ENCODE measurements at places on chromosomes 5 and 9.
A peak's percentile ranks its signal among the peaks of the same experiment; 100 is the strongest.

DNA sequence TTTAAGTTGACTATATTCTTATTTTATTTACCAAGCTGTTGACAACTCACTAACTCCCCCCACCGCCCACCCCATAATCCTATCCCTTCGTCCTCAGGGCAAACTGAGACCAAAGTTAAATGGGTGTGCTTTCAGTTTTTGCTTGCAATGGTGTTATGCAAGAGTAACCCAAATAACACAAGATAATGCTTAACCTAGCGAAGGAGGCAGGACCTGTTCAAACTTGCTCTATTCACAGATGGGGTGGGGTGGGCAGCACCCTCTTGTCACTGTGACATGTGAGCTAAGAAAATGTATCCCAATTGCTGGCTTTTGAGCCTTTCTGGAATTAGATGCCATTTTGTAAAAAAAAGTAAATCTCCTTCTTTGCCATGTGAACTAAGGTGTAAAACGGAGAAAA lies 40.4 kb downstream of the GLIS3 start:
- no peak for DNase-seq

DNA sequence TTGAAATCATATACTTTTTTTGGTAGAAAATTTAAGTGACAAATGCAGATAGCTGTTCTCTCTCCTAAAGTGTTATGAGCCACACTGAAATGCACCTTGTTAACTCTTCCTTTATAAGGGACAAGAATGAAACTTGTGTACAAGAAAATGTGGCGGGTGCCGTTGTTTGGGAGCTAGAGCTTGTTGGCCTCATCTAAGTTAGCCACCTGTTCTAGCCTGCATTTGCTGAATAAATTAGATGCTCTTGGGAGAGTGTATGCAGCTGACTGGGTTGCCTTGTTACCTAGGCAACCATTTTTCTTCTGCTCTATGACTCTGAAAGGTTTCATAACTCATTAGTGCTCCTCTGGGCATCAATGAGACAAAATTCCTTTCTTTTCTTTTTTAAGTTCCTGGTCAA lies 174.3 kb downstream of the TAF11L14 start:
- DNase-seq, result no peak

DNA sequence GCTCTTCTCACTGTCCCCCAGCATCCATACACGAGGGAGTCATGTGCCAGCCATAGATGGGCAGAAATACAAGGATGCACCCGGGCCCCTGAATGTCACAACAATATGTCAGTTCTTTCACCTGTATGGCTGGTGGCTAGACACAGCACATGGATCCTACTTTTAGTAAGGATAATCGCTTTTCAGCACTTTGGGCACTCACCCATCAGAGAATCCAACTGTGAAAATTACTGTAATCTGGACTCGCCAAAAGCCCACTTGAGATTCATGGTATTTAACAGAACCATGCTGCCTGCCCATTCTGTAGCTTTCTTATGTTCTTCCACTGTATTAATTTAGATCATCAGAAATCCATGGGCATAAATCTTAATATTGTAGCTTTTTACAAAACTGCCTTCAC lies 124.8 kb downstream of the FRMD3 start:
- DNase-seq, result no peak

DNA sequence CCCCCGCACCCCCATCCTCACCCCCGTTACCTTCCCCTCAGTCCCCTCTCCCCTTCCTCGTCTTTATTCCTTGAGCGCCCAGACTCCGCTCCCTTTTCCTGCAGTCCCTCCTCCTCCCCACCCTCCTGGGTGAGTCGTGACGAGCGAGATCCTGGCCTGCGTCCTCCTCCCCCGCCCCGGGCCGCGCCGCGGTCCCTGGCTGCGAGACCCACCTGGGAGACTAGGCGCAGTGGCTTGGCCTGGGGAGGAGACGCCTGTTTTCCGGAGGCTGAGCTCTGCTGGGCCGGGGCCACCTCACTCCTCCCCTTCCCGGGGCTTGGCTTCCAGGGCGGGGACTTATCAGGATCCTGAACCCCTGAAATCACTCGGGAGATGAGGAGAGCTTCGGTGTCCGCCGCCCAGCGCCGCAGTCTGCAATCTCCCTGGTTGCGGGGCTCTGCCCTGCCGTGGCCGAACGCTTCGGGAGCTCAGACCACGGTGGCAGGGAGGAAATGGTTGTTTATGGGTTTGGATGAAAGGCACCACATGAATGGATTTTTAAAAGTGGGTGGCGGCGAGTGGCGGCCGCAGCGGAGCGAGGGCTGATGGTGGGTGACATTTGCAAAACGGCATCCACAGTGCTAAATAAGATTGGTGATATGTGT lies 984 bp downstream of the STXBP1 start:
- peak; percentile 28 for DNase-seq

- no peak for DNase-seq
Observed at GRCh38 chr5:169460123-169460522, 123.5 kb upstream of the SPDL1 start.

GRCh38 chr5:172497591-172498255 lies 43.4 kb upstream of the SH3PXD2B start:
- DNase-seq, result no peak

DNA sequence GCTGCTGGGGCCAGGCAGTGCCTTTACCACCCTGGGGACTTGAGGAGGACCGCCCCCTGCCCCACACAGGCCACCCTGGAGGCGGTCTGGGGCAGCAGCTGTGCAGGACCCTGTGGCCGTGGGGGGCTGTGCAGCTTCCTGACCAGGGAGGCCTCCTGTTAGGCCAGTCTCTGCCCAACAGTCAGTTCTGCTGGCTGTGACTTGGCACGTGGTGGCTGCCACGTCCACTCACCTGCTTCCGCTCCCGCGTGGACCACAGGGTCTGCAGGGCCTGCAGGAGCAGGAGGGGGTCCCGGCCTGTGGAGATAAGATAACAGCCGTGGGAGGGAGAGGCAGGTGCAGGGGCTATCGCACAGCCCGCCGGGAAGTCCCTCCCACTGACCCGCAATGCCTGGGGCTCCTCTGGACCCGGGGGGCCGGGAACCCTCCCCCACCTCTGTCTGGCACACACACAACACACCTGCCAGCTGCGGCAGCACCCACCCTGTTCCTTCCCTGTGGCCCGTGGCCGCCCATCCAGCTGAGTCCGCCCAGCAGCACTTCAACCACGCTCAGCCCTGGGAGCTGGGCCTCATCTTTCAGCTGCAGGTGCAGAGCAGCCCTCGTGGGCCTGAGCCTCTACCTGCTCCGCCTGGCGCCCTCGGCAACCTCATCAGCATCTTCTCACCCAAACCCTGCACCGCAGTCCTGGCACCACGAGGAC lies 39.7 kb downstream of the EXD3 start:
- peak; percentile 19 for DNase-seq

- no peak for DNase-seq
Observed at GRCh38 chr9:126692041-126692758, 78.5 kb downstream of the LMX1B start.

- peak; percentile 15 for DNase-seq
Observed at GRCh38 chr5:56984445-56984844, 32.5 kb upstream of the MIER3 start.

GRCh38 chr5:6710070-6710469 lies 3.2 kb upstream of the TENT4A start:
- DNase-seq, result no peak

- DNase-seq, result peak; percentile 36
Observed at GRCh38 chr9:36306471-36307306, 48.4 kb upstream of the GNE start.

DNA sequence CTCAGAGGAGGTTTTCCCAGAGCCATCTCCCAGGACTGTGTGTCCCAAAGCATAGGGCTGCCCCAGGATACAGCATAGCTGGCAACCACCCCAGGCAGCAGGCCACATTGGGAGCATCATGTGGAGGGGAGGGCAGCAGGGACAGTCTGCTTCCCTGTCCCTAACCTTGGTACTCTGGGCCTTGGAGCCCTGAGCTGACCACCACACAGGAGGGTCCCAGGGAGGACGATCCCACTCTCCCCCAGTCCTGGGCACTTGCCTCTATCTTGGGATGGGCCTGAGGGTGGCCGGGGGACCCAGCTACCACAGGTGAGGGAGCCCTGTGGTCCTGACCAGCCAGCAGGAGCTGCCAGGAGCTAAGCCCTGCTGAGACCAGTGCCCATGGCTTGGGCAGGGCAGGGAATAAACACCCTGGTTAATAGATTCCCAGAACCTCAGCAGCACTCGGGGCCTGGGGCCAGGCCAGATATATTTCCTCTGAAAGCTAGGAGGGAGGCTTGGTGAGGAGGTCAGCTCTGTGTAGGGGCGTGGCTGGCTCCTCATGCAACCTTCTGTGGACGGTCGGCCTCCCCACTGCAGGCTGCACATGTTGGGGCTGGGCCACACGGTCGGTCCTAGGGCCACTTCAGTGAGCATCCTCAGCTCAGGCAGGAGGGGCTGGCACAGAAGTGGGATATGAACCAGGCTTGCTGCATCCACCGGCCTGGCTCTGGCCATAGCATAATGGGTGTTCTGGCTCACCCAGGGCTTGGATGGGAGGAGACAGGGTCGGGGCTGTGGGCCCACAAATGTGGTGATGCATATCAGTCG lies 4.2 kb downstream of the NINJ1 start:
- no peak for DNase-seq

GRCh38 chr9:27618066-27618465 lies 44.8 kb upstream of the C9orf72 start:
- DNase-seq, result no peak

- DNase-seq, result no peak
Observed at GRCh38 chr5:65061974-65062353, 293.2 kb downstream of the CWC27 start.

- no peak for DNase-seq
Observed at GRCh38 chr5:1039210-1039548, 30.6 kb downstream of the NKD2 start.

DNA sequence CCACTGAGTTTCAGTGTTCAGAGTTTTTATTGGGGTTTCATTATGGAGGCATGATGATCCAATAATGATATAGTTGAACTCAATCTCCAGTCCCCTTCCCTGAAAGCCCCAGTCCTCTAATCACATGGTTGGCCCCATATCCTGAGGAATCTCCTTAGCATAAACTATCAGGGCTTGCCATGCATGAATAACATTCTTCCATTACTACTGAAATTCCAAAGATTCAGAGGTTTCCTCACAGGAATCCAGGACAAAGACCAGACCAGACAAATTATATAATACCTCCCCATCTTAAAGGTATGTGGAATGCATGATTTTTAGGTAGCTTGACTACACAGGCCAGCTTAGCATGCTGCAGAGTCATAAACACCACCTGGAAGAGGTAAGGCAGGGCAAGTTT lies 15.5 kb upstream of the LRRTM2 start:
- no peak for DNase-seq

GRCh38 chr9:27276193-27277030 lies 20.5 kb downstream of the EQTN start:
- DNase-seq, result peak; percentile 77

- no peak for DNase-seq
Observed at GRCh38 chr5:107278774-107279173, 392.0 kb downstream of the EFNA5 start.

GRCh38 chr5:79705632-79706031 lies 16.0 kb downstream of the CMYA5 start:
- DNase-seq, result no peak
